ENCODE measurements at places on chromosomes 2 and 18.

DNA sequence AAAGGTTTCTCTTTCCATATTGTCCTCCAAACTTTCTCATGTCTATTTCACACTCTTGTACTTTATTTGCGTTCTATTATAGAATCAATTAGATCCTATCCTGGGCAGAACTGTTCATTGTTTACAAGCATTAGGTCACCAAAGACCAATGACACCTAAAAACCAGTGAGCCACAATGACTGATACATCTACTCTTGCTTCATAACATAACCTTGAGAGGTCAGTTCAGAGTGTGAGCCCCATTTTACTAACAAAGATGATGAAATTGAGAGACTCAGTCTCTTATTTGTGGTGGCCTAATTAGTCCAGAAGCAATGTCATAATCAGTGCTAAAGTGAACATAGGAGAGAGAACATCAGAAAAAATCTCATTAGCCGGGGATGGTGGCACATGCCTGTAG is 248.9 kb upstream of the RBBP8 start:
- DNase-seq = no peak

- DNase-seq = no peak
Observed at GRCh38 chr2:241680827-241681599, 5.6 kb downstream of the DTYMK start.

GRCh38 chr18:62312851-62313250 is 12.3 kb upstream of the TNFRSF11A start:
- DNase-seq = no peak

- DNase-seq = no peak
Observed at GRCh38 chr2:65974067-65974723, 460.7 kb upstream of the MEIS1 start.

GRCh38 chr2:26449278-26450030 is 28.5 kb downstream of the OTOF start:
- no peak for DNase-seq

DNA sequence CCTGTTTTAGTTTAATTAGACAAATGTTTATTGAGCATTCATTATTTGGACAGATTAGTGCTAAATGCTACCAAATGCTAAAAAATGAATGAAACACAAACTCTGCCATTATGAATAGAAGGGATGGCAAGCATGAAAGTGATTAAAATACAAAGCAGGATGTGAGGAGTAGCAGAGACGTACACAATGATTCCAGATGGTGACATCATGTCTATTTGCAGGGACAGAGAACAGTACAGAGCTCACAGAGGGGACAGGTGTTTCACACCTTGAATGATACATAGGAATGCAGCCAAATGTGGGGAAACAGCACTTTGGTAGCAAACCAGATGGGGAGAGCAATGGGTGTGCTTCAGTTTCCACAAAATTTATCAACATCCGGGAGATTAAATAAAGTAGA is 76.3 kb downstream of the CD226 start:
- DNase-seq = no peak

GRCh38 chr18:58196881-58197872 is 153.2 kb downstream of the NEDD4L start:
- DNase-seq = no peak

GRCh38 chr2:160125828-160126227 is 63.4 kb upstream of the PLA2R1 start:
- no peak for DNase-seq

GRCh38 chr2:190318931-190319554 is 583 bp downstream of the HIBCH start:
- no peak for DNase-seq

GRCh38 chr2:158214431-158214830 is 112.8 kb downstream of the UPP2 start:
- DNase-seq = no peak

DNA sequence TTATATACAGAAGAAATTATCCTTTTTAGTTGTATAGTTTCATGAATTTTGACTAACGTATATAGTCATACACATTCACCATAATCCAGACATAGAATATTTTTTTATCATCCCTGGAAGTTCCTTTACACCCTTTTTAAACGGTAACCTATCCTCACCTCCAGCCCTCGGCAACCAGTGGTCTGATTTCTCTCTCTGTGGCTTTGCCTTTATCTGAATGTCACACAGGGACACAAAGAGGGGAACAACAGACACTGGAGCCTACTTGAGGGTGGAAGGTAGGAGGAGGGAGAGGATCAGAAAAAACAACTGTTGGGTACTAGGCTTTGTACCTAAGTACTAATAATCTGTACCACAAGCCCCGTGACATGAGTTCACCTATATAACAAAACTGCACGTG is 191.9 kb downstream of the MC4R start:
- DNase-seq = no peak

DNA sequence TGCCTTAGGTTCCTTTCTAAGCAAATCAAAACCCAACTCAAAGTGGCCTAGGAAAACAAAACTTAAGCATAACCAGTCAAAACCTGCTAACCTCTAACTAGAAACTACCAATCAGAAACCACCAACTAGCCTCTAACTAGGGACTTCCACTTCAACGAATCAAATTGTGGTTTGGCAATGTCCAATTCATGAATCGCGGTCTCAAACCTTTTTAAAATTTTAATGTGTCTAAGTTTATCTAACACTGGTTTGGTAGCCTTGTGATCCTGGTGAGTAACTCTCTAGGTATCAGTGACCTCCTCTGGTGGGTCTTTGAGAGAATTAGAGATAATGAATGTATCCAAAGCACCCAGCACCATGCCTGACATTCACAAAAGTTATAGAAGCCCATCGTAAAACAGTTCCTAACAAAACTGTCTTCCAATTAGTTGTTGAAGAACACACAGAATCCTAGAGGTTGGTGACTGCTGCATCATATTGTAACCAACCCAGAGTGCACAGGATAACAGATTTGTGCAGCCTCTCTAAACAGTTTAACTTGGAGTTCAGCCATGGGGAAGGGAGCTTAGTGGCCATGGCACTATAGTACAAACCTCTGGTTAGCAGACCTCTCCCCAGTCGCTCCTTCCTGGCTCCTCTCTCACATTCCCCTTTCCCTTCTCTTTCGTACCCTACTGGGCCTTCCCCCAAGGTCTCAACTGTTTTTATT is 45.2 kb upstream of the B3GNT2 start:
- no peak for DNase-seq

DNA sequence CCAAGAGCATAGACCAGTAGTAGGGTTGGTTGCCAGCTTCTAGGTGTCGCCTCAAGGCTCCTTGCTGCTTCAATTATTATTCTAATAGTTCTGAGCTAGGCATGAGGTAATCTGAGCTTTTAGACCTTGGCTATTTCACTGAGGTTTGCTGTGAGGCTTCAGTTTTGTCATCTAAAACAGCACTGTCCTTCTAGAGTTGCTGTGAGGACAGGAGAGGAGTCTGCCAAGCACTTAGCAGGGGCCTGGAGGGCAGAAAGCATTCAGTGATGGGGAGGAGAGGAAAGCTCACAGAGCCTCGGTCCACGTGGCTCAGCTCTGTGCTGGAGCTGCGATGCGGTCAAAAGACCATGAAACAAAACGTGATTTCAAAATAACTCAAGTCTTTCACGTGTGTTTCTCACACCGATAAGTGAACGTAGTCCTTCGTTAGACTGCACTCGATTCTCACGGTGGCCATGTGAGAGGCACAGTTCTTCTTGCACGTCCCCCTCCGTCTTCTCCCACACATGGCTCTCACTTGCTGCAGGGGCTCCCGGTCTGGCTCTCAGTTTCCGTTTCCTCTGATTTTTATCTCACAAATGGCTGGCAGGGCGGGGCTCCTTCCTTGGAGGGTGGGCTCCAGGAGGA is 113.7 kb downstream of the B3GNT2 start:
- DNase-seq = no peak

GRCh38 chr2:74953796-74954499 is 4.5 kb upstream of the POLE4 start:
- no peak for DNase-seq

DNA sequence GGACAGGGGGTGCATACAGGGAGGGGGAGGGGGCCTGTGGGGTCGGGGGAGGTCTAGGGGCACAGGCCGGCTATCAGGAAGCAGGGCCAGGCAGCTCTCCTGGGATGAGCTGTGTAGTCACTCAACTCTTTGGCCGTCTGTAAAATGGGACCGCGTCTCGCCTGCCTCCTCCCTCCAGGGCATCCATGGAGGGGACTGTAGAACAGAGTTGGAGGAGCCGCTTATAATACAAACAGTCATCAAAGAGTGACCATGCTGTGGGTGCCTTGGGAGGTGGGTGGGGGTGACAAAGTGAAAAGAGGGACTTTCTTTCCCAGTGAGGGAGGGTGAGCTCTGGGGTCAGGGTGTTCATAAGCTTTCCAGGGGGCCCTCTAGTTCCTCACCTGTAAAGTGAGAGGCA is 169.6 kb upstream of the HAAO start:
- DNase-seq = no peak

DNA sequence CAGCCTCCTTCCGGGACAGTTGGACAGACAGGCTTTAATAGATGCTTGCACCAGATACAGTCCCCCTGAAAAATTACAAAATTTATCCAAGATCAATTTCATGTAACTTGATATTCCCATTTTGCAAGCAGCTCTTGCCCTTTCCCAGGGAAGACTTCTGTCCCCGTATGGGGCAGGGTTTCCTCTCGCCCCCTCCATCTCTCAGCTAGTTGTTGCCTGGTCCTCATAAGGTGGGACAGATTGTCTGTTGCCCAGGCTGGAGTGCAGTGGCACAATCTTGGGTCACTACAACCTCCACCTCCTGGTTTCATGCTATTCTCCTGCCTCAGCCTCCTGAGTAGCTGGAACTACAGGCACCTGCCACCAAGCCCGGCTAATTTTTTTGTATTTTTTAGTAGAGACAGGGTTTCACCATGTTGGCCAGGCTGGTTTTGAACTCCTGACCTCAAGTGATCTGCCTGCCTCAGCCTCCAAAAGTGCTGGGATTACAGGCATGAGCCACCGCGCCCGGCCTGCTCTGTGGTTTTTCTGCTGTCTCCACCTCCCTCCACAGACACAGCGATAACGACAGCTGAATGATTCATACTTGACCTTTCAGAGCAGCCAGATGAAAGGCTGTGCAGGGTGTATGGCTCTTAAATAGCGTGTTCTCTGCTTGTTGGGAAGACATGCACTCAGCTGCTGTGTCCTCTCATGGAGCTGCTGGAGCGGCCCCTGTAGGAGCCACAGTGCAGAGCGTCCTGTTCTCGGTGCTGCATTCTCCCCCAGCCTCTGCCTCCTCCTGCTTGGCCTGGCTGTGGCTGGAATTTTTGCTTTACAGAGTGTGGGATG is 61.4 kb downstream of the TTC39C start:
- peak; percentile 48 for DNase-seq

DNA sequence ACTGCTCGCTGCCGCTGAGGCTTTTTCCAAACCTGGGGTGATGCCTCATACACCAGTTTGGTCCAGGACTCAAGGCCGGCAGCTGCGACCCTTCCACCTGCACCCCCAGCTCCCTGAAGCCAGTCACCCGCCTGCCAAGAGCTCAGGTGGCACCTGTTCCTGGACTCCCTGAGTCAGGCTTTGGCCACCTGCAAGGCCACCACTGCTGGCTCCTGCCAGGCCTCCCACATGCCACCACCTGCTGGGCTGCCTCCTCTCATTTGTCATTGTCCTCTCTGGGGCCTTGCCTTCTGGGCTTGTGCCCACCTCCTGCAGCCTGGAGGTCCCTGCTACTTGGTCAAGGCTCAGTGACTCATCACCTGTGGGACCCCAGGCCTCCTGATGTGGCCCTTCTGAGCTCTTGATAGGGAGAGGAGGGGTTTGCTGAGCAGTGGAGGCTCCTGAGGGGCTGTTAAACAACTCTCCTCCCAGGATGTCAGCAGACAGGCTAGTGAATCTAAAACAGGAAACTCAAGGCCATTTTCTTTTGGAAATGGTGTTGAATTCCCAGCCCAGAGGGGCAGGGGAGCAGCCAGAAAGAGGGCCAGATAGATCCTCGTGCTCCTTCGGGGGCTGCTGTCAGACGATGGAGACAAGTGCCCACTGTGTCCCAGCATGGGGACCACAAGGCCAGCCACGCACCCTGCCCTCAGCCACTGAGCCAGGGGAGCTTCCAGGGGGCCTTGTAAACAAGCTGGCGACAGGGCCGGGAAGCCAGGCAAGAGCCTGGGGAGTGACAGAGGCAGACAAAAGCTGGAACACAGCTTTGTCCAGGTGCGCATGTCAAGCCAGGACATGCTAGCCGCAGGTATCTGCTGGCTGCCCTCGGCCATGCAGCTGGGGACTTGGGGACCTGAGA is 416.8 kb downstream of the LRATD1 start:
- DNase-seq = no peak

GRCh38 chr2:38601463-38602135 is 1.1 kb downstream of the HNRNPLL start:
- no peak for DNase-seq

DNA sequence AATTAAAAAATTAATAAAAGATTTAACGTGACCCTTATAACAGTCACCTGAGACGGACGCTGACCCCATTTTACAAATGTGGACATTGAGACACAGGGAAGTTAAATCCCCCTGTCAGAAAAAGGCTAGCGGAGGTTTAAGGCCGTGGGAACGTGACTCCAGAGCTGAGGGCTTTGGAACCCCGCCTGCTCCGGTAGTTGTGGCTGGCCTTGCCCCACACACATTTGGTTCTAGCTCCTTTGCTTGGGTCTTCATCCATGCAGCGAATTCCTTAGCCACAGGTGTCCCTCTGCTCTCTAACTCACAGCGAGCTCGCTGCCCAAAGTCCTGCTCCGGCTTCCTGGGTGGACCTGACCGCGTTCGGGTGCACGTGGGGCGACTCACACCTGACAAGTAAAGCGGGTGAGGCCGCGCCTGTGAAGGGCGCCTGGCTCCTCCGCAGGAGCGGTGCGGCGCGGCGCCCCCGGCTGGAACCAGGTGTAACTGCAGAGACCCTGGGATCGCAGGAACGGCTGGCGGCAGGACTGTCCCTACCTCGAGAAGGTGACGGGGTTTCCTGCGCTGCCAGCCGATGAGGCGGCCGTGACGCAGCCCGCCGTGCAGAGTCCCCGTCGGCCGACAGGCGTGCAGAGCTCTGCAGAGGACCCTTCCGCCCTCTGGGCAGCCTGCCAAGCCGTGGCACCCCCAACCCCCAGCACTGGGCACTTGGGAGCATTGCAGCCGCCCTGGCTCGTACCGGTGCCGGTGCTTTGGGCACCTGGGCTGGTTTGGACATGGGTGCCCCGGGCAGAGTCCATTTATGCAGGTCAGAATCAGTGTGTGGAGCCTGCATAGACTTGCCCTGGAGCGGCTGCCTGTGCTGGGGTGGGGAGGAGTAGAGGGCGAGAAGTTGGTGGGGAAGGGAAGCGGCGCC is 2.4 kb upstream of the PROC start:
- DNase-seq = peak; percentile 60

- no peak for DNase-seq
Observed at GRCh38 chr18:12463191-12463590, 55.5 kb downstream of the PRELID3A start.

DNA sequence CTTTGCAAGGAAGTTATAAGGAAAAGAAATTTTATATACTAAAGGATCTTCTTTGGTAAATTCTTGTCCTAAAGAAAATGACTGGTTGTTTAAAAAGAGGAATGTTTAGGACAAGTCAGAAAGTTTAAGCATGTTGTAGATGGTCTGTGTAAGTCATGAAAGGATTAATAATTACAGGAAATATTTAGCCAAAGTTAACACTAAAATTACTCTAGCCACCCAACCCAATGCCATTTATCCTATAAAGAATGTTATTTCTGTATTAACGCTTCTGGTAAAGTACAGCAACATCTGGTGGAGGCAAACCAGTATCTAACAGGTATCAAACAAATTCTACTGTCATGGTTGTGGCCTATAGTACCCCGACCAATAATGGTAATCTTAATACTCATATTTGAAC is 546.9 kb upstream of the PKDCC start:
- DNase-seq = no peak

GRCh38 chr2:216033403-216033802 is 20.1 kb upstream of the MREG start:
- DNase-seq = no peak
